Smooth muscle cell of the coronary artery (primary cell): ENCODE measurements at places on chromosomes 11 and 22. TPM values are rescaled to one million over a fixed set of nuclear protein-coding genes. Genes with fewer than 3 reads are reported as not detected.

Gene MS4A10
- total RNA-seq, result not detected in 2 replicates

Gene PICALM
- 150 and 278 TPM in 2 replicates for total RNA-seq

Gene DGAT2
- 0.60 and 18.7 TPM in 2 replicates for total RNA-seq

Gene GDPD4
- not detected in 2 replicates for total RNA-seq

Gene VSIG10L2
- not detected in 2 replicates for total RNA-seq
